ENCODE measurements at places on chromosomes 3 and 15.

- no peak for DNase-seq
Measured at GRCh38 chr15:101625184-101625583, 27.0 kb downstream of the TM2D3 start.

- DNase-seq: no peak
Measured at GRCh38 chr15:88959445-88959844, 46.3 kb upstream of the MFGE8 start.

- DNase-seq: no peak
Measured at GRCh38 chr3:13235897-13236296, 162.7 kb upstream of the IQSEC1 start.

DNA sequence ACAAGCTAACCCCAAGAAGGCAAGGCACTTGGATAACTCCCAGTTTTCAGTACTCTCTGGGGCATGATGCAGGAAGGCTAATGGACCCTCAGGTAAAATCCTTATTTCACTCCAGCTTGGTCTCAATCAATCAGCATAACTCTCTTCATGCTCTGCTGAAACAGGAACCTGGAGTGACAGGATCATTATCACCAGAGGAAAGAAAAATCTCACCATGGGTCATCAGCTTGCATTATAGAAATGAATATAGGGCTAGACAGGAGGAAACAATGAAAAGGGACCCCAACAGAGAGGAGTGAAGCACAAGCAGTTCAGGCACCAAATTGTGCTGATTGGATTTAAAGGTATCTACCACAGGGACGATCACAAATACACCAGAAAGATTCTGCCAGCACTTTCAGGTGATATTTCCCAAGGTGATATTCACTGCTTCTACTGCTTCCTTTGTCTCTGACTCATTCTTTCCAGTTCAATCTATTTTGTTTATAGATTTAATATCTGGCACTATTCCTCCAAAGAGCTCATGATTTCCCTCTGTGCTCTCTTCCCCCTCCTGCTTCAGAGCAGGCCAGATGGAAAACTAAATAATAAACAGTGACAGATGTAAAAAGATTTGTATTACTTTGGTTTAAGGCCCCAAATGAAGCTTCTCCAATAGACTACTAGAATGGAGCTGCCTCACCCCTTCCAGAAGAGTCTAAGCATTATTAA lies 22.9 kb upstream of the THUMPD3 start:
- no peak for DNase-seq

- no peak for DNase-seq
Measured at GRCh38 chr3:127015282-127016042, 32.5 kb downstream of the PLXNA1 start.

DNA sequence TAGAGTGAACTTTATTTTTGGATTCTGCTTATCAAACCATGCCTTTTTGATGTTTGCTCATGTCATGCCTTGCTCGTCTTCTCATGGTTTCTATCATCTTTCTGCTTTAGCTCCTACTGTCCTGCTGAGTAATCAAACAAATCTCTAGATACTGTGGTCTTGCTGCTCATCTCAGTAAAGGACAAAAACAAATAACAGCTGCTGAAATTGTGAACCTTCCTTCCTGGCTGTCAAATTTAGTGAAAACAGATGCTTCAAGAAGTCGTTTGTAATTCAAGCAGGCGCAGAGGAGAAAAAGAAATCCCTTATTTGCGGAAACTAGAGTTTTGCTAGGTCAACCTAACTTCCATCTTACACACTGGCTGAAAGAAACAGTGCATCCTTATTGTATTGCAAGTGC lies 616.1 kb upstream of the ALCAM start:
- no peak for DNase-seq
